ENCODE measurements at places on chromosomes 6 and 20.

DNA sequence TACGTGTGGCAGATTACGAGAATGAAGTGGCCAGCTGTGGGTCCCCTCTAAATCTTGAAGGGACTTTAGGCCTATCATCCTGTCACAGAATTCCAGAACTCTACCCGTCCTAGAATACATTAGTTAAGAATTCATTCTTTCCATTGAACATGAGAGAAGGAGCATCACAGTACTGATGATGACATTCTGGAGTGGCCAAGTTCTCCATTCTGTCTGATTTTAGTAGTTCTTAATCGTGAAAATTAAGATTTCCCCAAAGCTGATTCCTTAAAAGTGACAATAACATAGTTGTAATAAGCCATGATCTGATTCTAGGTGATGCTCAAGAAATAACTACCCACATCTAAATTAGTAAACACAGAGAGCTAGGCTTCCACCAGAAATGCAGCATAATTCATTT lies 35.0 kb upstream of the RIN2 start:
- no peak for DNase-seq

GRCh38 chr20:43667341-43668132 lies 623 bp downstream of the MYBL2 start:
- DNase-seq, result no peak

DNA sequence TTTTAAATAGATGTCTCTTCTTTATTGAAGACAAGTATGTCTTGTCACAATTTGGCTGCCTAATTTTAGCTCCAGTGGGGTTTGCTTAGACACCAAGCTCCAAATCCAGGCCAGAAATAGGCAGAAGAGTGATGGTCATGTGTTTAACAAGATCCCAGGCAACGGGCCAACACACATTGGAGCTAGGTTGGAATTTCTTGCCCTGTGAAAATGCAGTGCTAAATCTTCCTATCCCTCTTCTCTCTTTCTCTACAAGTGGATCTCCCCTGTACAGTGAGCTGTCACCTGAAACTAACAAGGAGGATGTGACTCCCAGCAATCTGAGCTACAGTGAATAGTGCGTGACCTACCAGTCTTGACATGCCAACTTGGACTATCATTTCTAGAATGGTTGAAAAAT lies 65.3 kb upstream of the VGLL2 start:
- no peak for DNase-seq

- DNase-seq, result peak; percentile 96
Observed at GRCh38 chr6:11525468-11526155, 11.9 kb upstream of the TMEM170B start.

- peak; percentile 98 for DNase-seq
Observed at GRCh38 chr6:136077834-136078576, 172.1 kb downstream of the MTFR2 start.

DNA sequence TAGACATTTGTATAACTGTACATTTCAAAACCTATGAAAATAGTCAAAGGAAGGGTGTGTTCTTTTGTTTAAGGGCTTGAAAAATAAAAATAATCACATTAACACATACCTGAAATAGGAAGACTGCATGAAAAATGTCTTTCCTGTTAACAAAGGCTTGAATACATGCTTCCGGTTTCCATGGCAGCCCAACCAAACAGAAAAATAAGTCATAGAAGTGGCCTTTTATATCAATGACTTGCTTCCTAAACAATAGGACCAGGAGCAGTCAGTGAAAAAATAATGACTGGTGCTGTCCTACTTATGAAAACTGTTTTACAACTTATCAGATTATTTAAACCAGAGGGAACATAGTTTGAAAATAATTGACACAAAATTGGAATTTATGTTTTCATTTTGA lies 412.6 kb upstream of the PLCB4 start:
- DNase-seq, result peak; percentile 28

- no peak for DNase-seq
Observed at GRCh38 chr6:132797951-132798868, at the start of gene SLC18B1. Gene SLC18B1, minus strand, starts transcription at chr6:132798637. Its CDS starts 181 bp downstream, at chr6:132798456.
